ENCODE measurements at places on chromosomes 2 and 18.

- no peak for DNase-seq
These were observed 332.7 kb downstream of the CYRIA start for GRCh38 chr2:16332681-16333557.

GRCh38 chr18:59446012-59446411 is 86.9 kb upstream of the LMAN1 start:
- DNase-seq, result no peak

GRCh38 chr2:179351057-179351456 is 86.4 kb upstream of the SESTD1 start:
- no peak for DNase-seq

GRCh38 chr2:231133365-231134099 is 8.7 kb upstream of the HTR2B start:
- no peak for DNase-seq
